ENCODE measurements at places on chromosomes 6 and 20.

GRCh38 chr6:132388291-132388690 is 13.0 kb downstream of the MOXD1 start:
- DNase-seq: no peak

GRCh38 chr6:39102821-39103136 is 12.2 kb downstream of the SAYSD1 start:
- no peak for DNase-seq

DNA sequence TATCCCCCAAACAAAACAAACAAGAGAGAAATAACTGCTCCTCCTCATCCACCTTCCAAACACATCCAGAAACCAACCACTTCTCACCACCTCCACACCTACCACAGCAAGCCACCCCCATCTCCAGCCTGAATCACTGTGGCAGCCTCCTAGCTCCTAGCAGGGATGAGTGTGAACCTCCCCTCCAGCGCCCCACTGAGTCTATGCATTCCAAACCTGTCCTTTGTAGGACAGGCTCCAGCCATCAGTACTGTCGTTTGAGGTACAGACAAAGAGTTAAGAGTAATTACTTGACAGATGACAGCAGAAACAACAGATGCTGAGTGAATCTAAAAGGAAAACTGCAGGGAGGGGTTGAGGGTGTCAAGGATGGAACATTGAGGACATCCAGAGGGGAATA is 2.4 kb downstream of the METTL24 start:
- DNase-seq: no peak

DNA sequence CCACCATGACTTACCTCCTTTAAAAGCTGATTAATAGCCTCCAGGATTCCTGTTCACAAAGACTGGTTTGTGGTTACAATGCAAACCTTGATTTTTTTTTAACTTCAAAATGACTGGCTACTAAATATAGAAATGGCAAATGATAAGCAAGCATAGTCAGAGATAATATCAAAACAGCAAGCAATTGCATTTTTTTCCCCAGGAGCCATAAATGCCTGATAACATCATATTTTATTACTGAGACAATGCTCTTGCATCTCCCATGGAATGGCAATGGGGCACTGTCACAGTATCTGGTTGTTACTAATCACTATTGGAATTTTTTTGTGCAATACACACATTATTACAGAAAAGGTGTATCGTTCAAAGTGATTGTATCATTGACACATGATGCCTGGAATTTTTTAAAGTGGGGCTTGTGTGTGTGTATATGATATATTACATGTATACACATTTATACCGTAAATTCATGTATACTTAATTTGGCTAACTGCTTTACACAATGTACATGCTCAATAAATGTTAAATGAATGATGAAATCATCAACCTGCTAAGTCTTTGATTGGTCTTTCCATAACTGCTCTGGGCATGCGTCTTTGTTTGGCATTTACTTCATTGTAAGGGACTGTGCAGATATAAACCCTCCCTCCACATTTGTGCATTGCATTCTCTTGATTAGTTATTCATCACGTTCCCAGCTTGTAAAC is 980 bp upstream of the SALL4 start:
- DNase-seq: no peak

GRCh38 chr20:64222291-64222735 is 33.2 kb upstream of the PCMTD2 start:
- DNase-seq: no peak

- DNase-seq: no peak
These were observed at the start of gene ADGB for GRCh38 chr6:146598772-146599405. Gene ADGB, plus strand, starts transcription at chr6:146598972. Its CDS starts 69 bp downstream, at chr6:146599041.

- DNase-seq: no peak
These were observed 199.3 kb downstream of the BACH2 start for GRCh38 chr6:90097356-90097755.

DNA sequence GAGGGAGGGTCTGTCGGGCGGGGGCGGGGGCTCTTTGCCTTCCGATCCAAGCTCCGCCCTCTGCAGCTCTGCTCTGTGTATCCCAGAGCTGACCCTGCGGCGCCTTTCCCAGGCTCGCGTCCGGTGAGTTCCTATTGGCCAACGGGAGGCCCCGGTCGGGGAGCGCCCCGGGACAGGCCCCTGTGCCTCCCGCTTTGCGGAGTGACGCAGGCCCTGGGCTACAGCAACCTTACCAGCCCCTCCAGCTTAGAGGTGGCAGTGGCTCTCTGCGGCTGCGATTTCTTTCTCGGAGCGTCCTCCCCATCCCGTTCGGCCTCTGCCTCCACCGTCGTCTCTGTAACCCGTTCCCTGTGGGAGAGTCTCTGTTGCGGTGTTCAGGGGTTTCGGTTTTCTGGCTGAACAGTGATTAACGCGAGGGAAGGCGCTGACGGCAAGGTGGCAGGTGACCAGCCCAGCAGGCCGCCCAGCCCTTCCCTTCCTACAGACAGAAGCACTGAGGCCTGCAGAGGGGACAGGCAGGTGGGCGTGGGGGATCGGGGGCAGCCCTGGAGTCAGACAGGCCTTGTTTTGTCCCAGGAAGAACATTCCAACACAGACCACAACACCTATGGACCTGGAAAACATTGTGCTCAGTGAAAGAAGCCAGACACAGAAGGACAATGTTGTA is 18.1 kb upstream of the CEBPB start:
- DNase-seq: no peak

DNA sequence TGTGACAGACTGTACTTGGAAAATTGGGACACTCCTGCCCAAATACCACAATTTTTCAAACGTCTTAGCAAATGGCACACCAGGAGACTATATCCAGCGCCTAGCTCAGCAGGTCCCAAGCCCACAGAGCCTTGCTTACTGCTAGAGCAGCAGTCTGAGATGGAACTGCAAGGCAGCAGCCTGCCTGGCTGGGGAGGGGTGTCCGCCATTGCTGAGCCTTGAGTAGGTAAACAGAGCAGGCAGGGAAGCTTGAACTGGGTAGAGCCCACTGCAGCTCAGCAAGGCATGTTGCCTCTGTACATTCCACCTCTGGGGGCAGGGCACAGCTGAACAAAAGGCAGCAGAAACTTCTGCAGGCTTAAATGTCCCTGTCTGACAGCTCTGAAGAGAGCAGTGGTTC is 1003.3 kb upstream of the MAP3K7 start:
- no peak for DNase-seq

DNA sequence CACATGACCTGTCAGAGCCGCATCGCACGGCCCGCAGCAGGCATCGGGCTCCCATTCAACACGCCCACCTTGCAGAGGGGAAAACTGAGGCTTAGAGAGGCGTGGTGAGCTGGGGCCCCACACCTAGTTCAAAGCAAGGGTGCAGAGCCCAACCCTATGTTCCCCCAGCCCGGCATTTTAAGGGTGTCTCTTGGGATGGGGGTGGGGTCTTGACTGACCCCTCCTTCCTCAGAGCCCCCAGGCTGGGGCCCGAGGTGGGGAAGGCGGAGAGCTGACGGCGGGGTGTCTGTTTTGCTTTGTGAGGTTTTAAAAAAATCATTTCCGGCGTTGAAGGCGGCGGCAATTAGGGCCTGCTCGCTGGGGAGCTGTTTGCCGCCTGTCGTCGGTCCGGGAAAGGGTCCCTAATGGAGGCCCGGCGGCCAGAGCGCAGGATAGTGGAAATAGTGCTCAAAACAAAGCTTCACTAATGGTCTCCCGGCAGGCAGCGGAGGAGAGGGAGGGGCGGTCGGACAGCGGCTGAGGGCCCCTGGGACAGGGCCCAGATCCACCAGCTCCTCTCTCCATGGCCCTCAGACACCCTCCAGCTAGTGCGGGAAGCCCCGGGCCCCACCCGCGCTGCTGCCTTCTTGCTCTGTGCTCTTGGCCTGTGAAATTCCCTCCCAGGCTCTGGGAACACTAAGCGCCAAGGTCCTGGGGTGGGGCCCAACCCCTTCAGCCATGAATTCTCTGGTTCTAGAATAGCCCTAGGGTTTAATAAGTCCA is 11.9 kb downstream of the VSTM2L start:
- DNase-seq: peak; percentile 26

DNA sequence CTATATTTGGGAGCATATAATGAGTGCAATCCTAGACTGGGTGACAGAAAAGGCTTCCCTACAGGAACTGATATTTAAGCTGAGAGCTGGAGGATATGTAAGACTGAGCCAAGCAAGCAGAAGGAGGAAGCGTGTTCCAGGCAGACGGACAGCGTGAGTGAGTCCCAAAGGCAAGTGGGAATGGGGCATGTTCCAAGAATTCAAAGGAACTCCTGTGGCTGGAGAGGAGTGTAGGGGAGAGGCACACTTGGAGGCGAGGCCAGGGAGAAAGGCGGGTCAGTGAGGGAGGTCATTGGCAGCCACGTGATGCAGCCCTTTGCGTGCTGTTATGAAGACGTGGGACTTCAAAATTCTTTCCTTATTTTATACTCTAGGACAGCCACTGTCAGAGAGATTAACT is 27.9 kb upstream of the SGK1 start:
- no peak for DNase-seq
